ENCODE measurements at places on chromosomes 4 and X.

DNA sequence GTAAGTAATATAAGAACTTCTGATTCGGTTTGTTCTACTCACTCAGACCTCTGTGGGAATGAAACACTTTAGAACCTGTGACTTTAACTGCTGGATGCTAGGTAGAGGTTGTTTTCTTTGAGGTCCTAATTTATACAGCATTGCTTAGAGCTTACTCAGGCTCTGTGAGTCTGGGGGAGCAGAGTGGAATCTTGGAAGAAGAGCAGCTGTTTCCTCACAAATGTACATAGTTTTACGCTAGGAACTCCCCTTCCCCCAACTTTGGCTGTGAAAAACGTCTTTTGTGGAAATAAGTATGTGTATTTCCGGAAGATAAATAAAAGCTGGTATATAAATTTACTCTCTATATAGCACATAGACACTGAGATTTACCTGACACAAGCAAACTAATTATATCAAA is 141.4 kb downstream of the NAA11 start:
- no peak for DNase-seq

GRCh38 chr4:54497947-54498346 is 159.8 kb upstream of the KIT start:
- DNase-seq, result no peak

GRCh38 chr4:92381616-92382015 is 77.8 kb downstream of the GRID2 start:
- no peak for DNase-seq

DNA sequence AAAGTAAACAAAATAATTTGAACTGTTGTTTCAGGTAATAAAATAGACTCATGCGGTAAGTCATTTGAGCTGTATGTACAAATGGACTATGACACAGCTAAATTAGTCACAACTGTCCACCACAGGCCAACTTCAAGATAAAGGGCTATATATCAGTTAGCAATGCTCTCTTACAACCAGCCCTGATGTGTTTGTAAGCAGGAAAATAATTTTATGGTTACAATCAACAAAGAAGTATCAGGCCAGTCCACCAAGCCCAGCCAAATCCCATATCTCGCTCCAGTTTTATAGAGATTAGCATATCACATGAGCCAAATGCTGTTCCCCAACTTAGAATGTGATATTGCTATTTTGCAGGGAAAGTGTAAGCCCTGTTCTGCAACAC is 511 bp upstream of the DUSP21 start:
- DNase-seq, result no peak

DNA sequence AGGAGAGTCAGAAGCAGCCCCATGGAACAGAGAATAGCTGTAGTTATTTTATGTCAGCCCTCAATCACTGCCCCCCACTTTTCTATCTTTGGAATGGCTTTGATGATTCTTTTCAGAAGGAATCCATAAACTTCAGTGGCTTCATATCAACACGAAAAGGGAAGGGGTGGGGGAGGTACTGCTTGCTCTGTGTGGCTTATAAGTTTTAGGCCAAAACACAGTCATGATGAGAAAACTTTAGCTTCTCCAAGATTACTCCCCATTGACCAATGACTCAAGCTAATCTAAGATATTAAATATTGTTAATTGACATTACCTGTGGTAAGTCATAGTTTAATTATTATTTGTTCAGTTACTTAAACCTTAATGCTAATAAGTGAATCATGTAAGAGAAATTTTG is 669.6 kb upstream of the FAM241A start:
- no peak for DNase-seq

- DNase-seq, result no peak
Observed at GRCh38 chrX:12890467-12890866, 16.0 kb upstream of the TLR8 start.

GRCh38 chr4:102606846-102607450 is 105.8 kb downstream of the NFKB1 start:
- DNase-seq, result no peak

- DNase-seq, result no peak
Observed at GRCh38 chrX:114611018-114611619, 27.2 kb downstream of the HTR2C start.

DNA sequence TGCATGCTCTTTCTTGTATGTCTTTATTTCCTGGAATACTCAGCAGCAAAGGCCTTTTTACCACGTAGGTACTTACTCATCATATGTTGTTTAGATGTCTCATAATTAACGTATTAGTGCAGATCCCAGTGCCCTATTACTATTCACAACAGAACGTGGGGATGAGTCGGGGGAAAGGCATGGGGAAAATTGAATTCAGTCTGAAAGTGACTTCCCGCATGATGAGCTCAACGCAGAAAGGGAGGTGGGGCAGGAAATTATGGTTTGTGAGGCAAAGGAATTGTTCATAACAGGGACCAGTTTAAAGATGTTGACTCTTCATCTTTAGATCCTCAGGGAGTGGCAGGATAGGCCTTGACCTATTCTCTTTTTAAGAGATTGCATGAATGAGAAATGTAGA is 2.0 kb upstream of the TMPRSS11D start:
- no peak for DNase-seq

GRCh38 chrX:137425273-137425902 is 140.5 kb upstream of the ZIC3 start:
- DNase-seq, result no peak

- no peak for DNase-seq
Observed at GRCh38 chr4:15868111-15868510, 70.4 kb downstream of the FGFBP1 start.

DNA sequence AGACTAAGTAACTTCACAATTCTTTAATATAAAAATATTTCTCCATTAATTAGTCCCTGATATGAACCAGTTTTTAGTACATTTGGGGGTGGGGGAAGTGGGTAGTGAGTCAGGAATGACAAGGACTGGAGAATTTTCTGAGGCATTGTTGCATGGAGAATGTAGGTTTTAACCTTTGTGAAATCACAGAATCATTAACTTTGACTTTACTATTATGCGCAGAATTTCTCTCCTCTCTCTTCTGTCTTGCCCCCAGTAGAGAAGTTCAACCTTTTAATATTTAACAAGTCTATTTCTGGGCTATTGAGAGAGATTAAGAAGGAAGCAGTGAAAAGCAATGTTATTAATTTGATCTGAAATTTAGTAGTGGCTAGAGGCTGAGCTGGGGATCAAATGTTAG is 597.0 kb downstream of the PCDH18 start:
- no peak for DNase-seq

DNA sequence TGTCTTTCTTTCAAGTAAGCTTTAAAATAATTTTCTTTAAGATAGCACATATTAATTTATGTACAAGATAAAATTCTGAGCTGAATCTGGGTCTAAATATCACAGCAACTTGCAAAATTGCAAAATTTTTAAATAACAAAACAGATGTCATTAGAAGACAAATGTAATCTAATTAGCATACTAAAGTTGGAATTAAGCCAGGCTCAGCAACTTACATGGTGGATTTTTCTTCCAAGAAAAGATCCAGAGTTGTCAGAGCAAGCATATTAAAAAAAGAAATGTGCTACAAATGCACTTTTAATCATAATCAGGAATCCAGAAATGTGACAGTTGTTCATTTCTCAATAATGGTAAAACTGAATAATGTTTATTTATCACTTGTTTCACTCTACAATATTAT is 906.9 kb upstream of the INTU start:
- DNase-seq, result no peak

GRCh38 chr4:11824566-11824965 is 395.9 kb upstream of the HS3ST1 start:
- DNase-seq, result no peak

DNA sequence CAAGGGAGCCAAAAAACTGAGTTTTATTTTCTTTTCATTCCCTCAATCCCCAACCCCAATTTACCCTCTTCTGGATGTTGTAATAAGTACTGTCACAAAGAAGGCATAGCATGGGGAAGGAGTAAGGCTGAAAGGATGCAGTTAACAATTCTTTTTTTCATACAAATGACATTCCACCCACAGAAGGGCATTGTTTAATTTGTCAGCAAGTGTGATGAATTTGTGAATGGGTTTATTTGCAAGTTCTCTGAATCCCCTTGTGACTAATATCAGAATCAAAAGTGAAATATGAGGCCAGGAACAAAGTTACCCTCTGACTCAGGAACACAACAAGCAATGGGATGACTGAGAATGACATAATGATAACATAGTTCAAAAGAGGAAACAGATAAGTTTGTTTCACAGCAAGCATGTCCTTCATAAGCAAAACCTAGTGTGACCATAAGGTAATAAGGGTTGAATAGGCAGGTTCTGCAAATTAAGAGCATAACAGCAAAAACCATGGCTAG is 2.1 kb downstream of the GEMIN8 start:
- DNase-seq, result no peak

GRCh38 chr4:30950737-30951136 is 230.6 kb downstream of the PCDH7 start:
- no peak for DNase-seq

GRCh38 chr4:123651066-123651465 is 254.5 kb downstream of the SPRY1 start:
- DNase-seq, result no peak

DNA sequence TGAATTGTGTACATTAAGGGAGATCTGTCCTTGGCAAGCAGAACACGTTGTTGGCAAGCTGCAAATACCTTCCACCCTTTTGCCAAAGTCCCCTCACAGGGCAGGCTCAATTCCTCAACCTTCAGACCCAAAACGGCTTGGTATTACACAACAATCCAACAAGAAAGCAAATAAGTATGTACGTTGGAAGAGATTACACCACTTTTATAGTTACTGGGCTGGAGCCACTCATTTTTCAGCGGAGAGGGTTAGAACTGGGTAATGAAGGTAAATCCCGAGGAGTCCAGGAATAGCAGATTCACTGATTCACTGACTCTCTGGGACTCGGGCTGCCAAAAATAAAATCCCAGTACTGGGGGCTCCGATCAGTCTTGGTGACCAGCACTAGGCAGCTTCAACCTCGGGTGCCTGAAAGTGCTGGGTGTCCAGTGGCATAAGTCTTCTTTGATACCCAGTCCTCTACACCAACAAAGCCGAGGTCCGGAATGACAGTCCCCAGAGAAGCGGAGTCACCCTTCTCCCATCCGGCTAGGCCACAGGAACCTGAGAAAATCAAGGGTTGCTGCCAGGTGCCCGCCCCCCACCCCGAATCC is 587 bp downstream of the TIMM8A start:
- DNase-seq, result no peak

GRCh38 chr4:13659341-13660070 is 32.0 kb upstream of the BOD1L1 start:
- DNase-seq, result no peak

DNA sequence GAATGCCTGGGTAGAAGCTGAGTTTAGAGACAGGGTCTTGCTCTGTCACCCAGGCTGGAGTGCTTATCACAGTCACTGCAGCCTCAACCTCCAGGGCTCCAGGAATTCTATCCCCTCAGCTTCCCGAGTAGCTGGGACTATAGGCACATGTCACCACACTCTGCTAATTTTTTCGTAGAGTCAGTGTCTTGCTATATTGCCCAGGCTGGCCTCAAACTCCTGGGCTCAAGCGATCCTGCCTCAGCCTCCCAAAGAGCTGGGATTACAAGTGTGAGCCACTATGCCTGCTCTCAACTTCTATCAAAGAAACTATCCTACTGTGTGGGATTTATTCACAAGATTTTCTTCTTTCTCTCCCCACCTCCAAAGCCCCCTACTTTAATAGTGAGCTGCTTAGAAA is 15.7 kb downstream of the MAPK10 start:
- DNase-seq, result no peak

DNA sequence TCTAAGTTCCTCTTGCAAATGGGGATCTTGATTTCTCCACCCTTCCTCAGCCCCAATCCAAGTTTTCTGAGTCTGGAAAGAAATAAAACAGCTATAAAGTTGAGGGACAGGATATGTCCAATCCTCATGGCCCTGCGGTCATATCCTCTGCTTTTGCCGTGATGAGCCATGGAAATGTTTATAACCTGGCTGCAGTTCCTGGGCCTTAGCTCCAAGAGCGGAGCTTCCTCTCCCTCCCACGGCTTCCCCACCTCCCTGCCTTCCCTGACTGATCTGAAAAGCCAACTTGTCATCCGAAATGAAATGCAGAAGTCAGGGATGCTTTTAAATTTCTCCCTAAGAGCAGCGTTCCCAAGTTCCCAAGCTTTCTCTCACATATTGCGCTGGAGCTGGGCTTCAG is 221.5 kb upstream of the SFRP2 start:
- no peak for DNase-seq

- no peak for DNase-seq
Observed at GRCh38 chr4:124873361-124874171, 161.0 kb upstream of the ANKRD50 start.

DNA sequence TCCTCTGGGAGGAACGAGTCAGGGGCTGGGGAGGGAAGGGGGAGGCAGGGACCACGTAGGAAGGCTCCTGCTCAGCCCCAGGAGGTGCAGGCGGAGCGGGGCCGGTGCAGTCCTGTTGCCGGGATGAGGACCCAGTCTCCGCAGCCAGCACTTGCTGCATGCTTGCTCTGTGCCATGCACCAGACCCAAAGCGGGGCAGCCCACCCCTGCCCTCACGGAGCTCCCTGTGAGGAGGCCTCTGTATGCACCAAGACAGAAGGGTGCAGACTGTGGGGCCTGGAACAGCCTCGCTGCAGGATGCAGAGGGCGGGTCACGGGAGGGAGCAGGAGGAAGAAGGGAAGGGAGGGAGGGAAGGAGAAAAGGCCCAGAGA is 61.9 kb downstream of the ABLIM2 start:
- no peak for DNase-seq

GRCh38 chrX:64205441-64205734 is at the start of gene AMER1:
Gene AMER1 (minus strand): TSS chrX:64205708. CDS start chrX:64193286, 12,422 bp downstream.
- no peak for DNase-seq

GRCh38 chrX:843306-843705 is 212.7 kb downstream of the SHOX start:
- DNase-seq, result no peak

GRCh38 chrX:142096253-142096652 is 108.8 kb downstream of the MAGEC2 start:
- DNase-seq, result no peak

GRCh38 chrX:110008011-110008635 is 5.2 kb downstream of the TMEM164 start:
- no peak for DNase-seq

- no peak for DNase-seq
Observed at GRCh38 chr4:42609051-42609450, 47.9 kb downstream of the ATP8A1 start.

DNA sequence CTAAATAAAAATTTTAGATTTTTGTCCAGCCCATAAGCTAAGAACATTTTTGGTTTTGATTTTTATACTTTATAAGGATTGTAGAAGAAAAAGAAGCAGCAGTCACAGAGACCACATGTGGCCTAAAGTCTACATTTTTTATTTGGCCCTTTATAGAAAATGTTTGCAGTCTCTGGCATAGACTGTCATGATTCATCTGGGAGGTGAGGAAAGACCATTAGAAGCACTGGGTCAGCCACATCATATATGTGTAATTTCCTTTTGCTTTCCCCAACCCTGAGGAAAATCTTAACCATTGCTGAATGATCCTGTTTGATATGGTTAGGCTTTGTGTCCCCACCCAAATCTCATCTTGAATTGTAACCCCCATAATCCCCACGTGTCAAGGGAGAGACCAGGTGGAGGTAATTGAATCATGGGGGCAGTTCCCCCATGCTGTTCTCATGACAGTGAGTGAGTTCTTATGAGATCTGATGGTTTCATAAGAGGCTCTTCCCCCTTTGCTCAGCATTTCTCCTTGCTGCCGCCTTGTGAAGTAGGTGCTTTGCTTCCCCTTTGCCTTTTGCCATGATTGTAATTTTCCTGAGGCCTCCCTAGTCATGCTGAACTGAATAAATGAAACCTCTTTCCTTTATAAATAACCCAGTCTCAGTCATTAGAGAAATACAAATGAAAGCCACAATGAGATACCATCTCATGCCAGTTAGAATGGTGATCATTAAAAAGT is 12.1 kb upstream of the COPS4 start:
- DNase-seq, result no peak

GRCh38 chrX:26918631-26919030 is 544.5 kb downstream of the PPP4R3C start:
- DNase-seq, result no peak

Measured in NCI-H1417 treated with DMSO at 0.1 percent for 48 hours (cell line).